Large intestine (tissue), 12 donors: ENCODE measurements at places on chromosomes 12 and 14. TPM values are rescaled to one million over a fixed set of nuclear protein-coding genes. Genes with fewer than 3 reads are reported as not detected.

CCDC184 gene
- polyA plus RNA-seq, result 3.3 TPM

CLEC1A gene
- 2.5 TPM for polyA plus RNA-seq

BCL11B gene
- polyA plus RNA-seq, result 4.0 TPM

FBXW8 gene
- 13.1 TPM for polyA plus RNA-seq

GRCh38 chr12:127130506-127131124 lies 1136.4 kb upstream of the TMEM132C start:
- no peaks in the 10 kb centered on the region for H3K4me1 ChIP-seq
- H3K36me3 ChIP-seq, result no peaks in the 10 kb centered on the region
- H3K4me3 ChIP-seq, result no peak overlapping the region
- H3K27ac ChIP-seq, result no peak overlapping the region

GRCh38 chr12:10617863-10618262 lies 4.5 kb upstream of the MAGOHB start:
- no peaks in the 10 kb centered on the region for H3K4me1 ChIP-seq
- peaks cover 2% of the 10 kb centered on the region for H3K27me3 ChIP-seq
- H3K27ac ChIP-seq, result no peak overlapping the region
- no peaks in the 10 kb centered on the region for H3K36me3 ChIP-seq
- no peak for DNase-seq

DNA sequence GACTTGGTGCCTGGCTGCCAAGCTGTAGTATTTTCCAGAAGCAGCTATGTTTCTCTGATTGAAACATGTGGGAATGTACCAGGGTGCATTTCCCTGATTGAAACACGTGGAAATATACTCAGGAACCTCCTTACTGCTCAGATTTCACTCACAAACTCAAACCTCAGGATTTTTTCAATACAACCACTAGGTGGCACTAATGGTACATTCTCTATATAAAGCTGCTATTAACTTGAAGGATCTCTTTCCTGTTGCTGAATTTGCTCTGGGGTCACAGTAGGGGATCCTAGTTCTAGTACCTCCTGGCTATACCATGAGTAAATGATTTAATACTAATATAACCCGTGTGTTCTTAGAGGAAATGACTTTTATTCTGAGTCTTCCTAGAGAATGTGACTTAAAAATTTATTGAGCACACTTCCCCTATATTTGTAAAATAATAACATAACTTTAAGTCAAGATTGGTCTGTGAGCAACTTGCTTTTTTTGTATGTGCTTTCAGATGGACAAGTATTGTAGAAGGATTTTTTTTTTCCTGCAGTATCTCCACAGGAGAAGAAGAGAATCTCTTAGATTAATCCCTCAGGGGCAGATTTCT lies 173.8 kb upstream of the MIS18BP1 start:
- H3K36me3 ChIP-seq, result no peaks in the 10 kb centered on the region
- H3K27ac ChIP-seq, result no peak overlapping the region

DNA sequence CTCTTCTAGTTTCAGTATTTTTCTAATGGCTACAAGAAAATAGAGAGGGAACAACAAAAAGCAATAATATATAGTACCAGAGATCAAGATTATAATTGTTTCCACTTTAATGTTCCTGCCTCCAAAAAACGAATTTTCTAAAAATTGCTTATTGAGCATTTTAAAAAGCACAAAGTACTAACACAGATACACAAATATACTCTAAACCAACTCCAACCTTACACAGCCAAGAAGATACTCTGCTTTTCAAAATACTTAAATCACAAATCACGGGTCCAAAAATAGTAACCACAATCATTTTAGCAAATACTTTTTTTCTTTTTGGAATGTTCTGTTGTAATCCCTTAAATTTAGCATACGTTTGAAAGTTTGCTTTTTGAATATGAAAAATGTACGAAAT lies 2.0 kb downstream of the YAF2 start:
- H3K27ac ChIP-seq, result no peak overlapping the region
- H3K27me3 ChIP-seq, result no peaks in the 10 kb centered on the region
- H3K4me1 ChIP-seq, result no peaks in the 10 kb centered on the region
- H3K36me3 ChIP-seq, result peaks cover 4% of the 10 kb centered on the region

DNA sequence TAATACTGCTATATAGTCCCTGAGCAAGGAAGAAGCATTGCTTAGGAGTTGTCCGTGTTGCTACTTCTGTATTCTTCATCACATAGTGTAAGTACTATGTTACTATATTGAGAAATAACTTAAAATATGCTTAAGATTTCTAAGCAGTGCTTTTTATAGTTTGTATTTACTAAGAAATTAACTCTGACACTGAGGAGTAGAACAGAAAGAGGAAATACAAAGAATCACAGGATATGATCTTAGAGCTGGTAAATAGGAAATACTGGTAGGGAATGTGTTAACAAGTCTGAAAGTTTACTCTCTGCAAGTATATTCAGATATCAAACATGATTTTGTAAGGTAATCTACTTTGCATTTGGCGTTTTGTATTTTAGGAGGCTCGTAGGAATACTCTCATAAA lies 15.5 kb downstream of the XPOT start:
- H3K4me1 ChIP-seq, result no peaks in the 10 kb centered on the region
- peaks cover 68% of the 10 kb centered on the region for H3K36me3 ChIP-seq
- DNase-seq, result no peak
- H3K4me3 ChIP-seq, result no peak overlapping the region
- H3K27ac ChIP-seq, result no peak overlapping the region
- no peaks in the 10 kb centered on the region for H3K27me3 ChIP-seq
